AML-193 (cell line): ENCODE measurements at places on chromosomes 11 and 22.

GRCh38 chr22:23278883-23279675, 98.8 kb downstream of the BCR start:
- DNase-seq, result no peak

DNA sequence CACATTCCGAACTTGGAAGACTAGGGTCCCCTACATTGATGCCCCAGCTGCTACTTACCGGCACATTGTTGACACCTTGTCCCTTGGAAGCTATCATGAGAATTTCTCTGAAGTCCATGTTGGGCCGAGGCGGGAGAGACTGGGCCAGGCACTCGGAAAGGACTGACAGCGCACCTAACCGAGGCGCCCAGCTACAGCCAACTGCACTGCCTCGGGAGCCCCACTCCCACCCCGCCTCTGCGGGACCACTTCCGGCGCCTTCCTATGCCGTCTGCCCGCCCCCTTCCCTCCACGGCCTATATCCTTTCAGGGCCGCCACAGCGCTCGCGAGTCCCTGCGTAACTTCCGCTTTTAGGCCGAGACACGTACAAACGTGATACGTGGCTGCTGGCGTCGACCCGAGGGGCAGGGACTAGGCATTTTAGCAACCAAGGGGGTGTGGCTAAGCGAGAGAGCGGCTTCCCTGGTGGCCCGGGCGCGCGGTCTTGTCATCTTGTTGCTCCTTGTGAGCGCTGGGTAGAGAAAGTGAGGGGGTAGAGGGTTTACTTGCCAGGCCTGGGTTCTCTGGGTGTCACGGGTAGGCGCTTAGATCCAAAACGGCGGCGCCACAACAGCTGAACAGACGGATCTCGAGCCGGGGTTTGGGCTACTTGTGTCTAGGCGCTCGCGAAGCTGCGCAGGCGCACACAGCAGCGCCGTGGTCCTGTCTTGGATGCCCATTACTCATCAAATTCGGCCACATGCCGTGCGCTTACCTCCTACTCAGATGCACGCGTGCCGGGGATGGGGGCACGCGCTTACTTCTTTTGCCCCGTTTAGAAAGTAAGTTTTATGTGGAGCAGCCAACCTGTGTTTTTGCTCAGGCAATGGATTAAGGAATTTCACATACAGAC, at the start of gene SPTY2D1:
Gene SPTY2D1, minus strand, starts transcription at position 203 of the 893 bp plus-strand sequence. Its CDS starts 85 bp downstream, at position 118.
- DNase-seq, result peak; percentile 96

- DNase-seq, result no peak
These were observed 742.8 kb downstream of the FAM181B start for GRCh38 chr11:81990659-81991443.

DNA sequence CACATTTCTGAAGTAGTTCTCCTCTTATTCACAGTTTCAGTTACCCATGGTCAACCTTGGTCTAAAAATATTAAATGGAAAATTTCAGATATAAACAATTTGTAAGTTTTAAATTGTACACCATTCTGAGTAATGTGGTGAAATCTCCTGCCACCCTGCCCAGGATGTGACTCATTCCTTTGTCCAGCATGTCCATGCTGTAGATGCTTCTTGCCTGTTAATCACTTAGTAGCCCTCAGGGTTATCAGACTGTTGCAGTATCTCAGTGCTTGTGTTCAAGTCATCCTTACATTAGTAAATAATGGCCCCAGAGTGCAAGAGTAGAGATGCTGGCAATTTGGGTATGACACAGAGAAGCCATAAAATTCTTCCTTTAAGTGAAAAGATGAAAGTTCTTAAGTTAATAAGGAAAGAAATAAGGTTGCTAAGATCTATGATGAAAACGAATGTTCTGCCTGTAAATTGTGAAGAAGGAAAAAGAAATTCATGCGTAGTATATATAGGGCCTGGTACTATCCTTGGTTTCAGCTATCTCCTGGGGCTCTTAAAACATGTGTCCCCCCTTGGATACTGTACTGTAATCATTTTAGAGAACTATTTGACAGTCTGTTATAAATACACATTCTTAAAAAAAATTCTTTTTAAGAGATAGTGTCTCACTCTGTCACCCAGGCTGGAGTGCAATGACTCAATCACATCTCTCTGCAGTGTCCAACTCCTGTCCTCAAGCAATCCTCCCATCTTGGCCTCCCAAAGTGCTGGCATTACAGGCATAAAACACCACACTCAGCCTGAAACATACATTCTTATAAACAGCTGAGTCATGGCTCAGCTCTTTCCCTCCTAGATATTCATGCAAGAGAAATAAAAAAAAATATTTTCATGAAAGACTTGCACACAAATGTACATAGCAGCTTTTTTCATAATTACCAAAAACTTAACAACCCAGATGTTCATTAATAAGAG, 31.3 kb downstream of the MTNR1B start:
- no peak for DNase-seq

GRCh38 chr11:35473795-35474374, 51.5 kb downstream of the PAMR1 start:
- no peak for DNase-seq

- no peak for DNase-seq
These were observed 37.9 kb upstream of the NUP160 start for GRCh38 chr11:47886096-47886495.

GRCh38 chr11:16841984-16842383, 103.5 kb downstream of the C11orf58 start:
- DNase-seq, result no peak

DNA sequence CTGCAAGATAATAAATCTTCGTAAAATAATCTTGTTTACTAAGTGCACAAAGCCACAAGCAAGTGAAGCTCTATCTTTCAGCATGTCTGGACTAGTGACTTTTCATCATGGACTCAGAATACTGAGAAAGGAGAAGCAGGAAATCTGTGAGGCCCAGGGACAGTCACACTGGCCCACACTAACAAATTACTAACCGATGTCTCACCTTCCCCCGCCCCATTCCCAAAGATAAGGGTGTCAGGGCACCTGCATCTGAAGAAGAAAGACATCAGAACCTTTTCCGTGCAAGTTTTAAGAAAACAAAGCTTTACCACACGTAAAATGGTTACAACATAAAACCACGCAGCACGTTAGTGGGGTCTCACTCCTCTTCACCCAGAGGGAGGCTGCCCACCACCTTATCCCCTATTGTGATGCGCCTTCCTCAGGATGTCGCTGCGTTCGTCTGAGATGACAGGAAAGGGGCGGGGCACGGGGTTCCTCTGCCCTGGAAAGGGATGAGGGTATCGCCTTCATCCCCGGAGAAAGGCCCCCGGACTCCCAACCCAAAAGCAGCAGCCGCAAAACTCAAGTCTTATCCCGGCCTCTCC, 616 bp downstream of the BTBD10 start:
- peak; percentile 30 for DNase-seq

DNA sequence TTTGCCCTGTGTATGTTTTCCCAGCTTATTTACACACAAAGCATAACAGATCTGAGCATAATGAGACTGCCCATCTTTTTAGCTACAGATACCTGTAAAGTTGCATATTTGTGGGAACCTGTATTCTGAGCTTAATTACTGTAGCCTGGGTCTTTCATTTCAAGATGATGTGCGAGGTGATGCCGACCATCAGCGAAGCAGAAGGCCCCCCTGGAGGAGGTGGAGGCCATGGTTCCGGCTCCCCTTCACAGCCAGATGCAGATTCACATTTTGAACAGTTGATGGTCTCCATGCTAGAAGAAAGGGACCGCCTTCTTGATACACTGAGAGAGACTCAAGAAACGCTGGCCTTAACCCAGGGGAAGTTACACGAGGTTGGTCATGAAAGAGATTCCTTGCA, 1.5 kb downstream of the PPFIA1 start:
- DNase-seq, result no peak

- no peak for DNase-seq
These were observed 76.9 kb downstream of the TENM4 start for GRCh38 chr11:79363861-79364378.

- no peak for DNase-seq
These were observed 27.0 kb upstream of the HIKESHI start for GRCh38 chr11:86274999-86275398.

DNA sequence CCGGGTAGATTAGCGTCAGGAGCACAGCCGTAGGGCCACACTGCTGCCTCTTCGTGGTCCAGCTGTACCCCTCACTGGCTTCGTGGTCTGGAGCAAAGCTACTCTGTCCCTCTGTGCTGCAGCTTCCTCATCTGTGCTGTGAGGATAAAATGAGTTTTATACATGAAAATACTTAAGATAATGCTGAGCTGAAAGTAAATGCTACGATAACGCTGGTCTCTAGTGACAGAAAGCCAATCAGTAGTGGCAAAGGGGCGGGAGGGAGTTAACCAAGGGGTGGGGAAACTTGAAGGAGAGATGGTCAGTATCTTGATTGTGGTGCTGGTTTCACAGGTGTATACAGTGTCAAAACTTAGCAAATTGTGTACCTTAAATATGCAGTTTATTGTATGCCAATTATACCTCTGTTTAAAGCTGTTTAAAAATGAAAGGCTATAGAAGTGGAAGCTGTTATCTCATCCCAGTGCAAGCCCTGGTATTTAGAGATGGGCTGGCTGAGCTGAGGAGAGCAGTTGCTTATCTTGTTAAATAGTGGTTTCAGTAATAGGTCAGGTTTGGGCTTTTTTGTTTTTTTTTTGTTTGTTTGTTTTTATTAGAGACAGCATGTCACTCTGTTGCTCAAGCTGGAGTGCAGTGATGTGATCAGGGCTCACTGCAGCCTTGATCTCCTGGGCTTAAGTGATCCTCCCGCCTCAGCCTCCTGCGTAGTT, 36.7 kb downstream of the ACO2 start:
- no peak for DNase-seq

DNA sequence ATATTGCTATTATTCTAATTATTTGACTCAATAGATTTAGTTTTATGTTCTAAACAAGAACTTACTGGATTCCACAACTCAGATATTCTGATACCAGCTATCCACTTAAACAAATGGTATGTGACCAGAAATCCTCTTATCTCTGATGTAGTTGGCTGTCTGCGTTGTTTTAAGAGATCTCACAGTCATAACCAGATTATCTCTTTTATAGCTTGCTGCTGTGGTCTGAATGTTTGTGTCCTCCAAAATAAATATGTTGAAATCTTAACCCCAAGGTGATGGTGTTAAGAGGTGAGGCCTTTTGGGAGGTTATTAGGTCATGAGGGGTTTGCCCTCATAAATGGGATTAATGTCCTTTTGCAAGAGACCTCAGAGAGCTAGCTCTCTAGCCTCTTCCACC, 12.7 kb downstream of the ANKRD42 start:
- no peak for DNase-seq

- peak; percentile 60 for DNase-seq
These were observed 3.9 kb downstream of the MAML2 start for GRCh38 chr11:96338910-96339705.

GRCh38 chr22:47091246-47091651, 328.8 kb downstream of the TBC1D22A start:
- no peak for DNase-seq

DNA sequence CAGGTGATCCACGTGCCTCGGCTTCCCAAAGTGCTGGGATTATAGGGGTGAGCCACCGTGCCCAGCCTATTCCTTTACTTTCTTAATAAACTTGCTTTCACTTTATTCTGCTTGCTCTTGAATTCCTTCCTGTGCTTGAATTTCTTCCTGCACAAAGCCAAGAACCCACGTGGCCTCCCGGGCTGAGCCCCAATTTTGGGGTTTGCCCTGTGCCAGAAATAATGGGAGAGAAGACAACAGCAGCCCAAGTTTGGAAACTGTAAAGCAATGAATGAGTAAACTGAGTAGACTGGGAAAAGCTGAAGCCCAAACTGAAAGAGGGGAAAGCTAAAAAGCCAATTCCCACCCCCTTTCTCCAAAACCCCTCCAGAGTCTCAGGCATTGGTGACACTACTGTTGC, 136.4 kb downstream of the NECTIN1 start:
- no peak for DNase-seq

DNA sequence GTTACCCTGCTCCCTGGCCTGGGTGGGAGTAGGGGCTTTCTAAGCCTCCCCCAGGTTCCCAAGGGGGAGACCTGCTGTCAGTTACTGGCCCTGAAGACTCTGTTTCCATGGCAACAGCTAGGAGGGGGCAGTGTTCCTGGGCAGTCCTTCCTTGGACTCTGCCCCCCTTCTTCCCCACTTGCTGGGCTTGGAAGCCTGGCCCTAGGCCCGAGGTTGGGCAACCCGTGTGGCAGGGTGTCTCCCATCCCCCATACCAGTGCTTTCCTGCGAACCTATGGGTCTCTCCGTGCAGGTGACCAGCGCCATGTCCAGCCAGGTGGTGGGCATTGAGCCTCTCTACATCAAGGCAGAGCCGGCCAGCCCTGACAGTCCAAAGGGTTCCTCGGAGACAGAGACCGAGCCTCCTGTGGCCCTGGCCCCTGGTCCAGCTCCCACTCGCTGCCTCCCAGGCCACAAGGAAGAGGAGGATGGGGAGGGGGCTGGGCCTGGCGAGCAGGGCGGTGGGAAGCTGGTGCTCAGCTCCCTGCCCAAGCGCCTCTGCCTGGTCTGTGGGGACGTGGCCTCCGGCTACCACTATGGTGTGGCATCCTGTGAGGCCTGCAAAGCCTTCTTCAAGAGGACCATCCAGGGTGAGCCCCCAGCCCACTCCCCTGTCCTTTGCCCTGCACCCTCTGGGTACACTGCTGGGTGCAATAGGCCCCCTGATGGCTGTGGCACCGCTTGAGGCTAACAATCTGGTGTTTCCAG, 1.7 kb downstream of the ESRRA start:
- DNase-seq, result no peak

DNA sequence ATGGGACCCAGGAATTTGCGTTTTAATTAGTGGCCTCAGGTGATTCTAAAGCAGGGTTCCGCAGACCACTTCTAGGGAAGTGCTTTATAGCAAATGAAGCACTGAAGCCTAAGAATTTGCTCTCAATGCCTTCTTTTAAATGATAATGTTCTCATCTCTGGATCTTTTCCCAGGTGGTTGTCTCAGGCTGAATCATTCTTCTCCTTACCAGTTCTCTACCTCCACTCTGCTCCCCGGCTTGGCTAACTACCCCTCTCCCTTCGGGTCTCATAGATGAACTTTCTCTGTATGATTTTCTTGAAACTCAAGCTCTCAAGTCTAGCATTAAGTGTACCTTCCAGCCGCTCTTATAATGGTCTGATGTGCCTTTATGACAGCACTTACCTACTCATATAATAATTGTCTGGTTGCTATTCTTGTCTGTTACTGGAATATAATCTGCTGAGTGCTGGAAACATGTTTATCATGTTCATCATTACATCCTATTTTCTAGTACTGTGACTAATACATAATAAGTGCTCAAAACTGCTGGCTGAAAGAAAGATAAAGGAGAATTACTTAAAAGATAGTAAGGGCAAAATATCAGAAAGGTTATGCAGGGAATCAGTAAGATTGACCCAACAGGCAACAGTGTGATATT, 195.9 kb upstream of the SESN3 start:
- no peak for DNase-seq
